ENCODE measurements at places on chromosomes 3 and 15.

GRCh38 chr3:127768346-127769008 lies 53.8 kb downstream of the MGLL start:
- DNase-seq: no peak

GRCh38 chr3:9791127-9791526 lies 1.1 kb downstream of the TADA3 start:
- DNase-seq: no peak

DNA sequence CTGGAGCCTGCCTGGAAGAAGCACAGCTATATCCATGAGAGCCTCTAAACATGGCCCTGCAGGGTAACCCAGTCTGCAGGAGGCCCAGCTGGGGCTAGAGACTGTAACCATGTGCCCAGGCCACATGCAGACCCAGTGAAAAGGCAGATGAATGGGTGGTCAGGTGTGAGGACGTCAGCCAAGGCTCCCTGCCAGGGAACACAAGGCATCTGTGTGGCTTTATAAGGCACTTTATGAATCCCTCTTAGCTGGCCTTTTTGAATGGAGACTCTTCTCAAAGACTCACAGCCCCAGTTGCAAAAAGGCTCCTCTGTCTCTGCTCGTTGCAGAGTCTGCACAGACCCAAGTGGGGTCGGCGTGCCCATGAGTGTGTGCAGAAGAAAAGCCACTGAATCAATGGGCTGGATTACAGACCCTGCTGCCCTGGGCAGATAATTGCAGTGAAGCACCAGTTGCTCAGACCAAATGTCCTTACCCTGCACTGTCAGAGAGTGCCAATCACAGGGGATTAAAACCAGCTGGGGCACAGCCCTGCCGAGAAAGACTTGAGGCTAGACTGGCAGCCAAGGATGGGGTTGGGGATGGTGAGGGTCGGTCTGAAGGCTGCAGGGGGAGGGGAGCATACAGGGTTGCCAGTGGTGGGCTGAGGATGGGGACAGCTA lies 154.2 kb downstream of the RAB11A start:
- DNase-seq: no peak

GRCh38 chr3:42702066-42702951 lies at the start of gene HHATL:
Gene HHATL (minus strand): TSS chr3:42702798. CDS start chr3:42700826, 1,972 bp downstream.
- DNase-seq: no peak

DNA sequence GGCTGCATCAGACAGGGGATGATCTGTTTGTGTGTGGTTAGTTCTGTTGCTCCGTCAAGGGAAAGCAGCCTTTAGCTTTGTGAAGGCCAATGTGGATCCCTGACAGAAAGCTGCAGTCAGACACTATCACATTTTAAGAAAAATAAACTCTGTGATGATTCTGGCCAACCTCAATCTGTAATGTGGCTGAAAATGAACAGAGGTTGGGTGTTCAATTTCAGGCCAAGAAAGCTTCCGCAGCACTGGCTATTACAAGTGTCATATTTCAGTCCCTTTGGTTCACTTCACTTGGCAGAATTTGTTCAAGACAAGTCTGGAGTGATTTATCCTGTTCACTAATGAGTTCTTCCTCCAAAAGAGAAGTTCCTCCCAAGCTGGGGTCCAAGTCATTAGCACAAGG lies 571.8 kb upstream of the IL12A start:
- DNase-seq: no peak

- no peak for DNase-seq
Observed at GRCh38 chr3:40079203-40079846, 230.2 kb upstream of the EIF1B start.

GRCh38 chr3:55484801-55485791 lies 2.0 kb downstream of the WNT5A start:
- peak; percentile 8 for DNase-seq

GRCh38 chr15:99123713-99124451 lies 19.0 kb downstream of the SYNM start:
- DNase-seq: no peak

DNA sequence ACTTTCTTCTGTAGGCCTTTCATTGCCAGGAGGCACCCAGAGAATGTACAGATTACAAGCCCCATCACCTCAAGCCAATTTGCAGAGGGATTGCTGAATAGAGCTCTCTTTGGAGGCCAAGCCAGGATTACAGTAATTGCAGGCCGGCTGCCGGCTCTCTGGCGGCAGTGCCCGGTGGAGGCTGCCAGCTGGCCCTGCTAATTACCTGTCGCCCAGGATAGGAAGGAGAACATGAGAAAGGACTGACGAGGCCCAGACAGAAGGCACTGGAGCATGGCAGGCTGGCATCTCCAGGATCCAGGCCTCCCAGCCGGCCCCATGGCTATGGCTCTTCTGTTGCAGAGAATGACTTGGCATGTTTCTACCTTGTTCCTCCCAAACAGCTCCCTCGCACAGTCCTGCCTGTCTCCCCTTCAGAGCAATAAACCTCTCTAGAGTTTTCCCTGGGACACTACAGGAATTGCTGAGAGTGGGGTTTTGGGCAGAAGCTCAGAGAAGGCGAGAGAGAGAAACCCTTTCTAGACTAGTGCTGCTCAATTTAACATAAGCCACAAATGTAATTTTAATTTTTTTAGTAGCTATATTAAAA lies 273.6 kb upstream of the PROK2 start:
- DNase-seq: no peak

DNA sequence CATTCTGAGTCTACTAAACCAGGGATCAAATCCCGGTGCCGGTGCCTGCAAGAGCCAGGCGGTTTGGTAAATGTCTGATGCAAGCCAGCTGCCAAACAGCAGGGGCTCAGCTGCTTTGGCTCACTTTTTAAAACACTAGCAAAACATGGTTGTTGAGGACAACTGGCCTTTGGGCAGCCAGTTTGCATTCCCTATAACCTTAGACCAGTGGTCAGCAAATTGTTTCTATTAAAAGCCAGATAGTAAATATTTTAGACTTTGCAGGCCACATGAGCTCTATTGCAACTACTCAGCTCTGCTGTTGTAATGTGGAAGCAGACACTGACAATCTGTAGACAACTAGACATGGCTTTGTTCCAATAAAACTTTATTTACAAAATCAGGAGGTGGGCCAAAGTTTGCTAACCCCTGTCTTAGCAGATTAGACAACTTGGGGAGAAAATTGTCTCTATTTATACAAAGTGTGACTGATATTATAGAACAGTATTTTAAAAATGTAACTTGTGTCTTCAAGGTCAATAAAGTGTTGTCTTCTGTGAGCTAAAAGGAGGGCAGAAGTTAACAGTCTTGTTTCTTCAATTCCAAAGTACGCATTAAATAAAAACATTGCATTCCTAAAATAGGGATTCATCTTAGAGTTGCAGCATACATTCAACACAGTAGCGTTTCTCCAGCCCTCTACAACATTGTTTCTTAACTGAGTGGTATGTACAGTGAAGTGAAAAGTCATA lies 67.6 kb downstream of the SSUH2 start:
- DNase-seq: no peak

DNA sequence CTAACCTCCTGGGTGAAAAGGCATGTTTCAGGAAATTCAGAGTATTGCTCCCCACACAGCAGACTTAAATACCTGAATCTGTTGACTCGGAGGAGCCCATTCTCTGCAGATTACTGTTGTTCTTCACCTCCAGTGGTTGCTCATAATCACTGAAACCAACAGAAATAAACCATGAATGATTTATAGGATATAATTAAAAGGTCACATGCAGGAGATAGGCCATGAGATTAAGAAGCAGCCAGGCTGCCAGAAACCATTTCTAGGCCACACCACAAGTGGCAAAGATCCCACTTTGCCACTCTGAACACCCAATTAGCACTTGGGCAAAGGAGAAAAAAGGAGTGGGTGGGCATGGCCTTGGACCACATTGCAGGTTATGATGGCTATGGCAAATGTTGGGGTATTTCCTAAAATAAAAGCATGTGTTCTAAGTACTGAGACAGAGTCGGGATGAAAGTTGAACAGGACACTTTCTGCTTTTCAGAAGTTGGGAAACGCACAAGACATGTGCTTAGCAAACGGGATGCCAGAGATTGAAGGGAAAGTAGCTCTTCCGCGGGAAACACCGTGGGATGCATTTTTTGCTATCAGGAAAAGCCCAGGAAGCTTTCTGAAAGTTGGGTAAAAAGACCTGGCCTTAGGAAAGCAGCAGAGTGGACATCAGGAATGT lies 1.5 kb downstream of the CDC25A start:
- no peak for DNase-seq

DNA sequence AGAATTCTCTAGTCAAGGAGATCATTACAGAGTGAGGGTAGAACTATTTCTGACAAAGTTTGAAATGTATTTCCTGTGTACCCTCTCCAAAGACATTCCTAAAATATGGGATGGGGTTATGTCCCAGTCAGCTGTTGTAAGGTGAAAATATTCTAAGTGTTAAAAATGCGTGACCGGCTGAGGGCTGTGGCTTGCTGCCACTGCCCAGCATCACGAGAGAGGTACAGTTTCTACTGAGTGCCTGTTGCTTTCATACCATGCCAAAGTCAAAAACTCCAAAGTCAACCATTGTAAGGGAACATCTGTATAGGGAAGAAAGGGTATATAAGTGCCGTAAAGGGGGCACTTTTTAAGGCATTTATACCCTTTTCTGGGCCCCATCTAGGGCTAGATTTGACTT lies 30.9 kb downstream of the MAP6D1 start:
- DNase-seq: no peak

- DNase-seq: no peak
Observed at GRCh38 chr3:4043867-4044575, 244.8 kb downstream of the LRRN1 start.

GRCh38 chr3:6264906-6265305 lies 596.0 kb upstream of the GRM7 start:
- DNase-seq: no peak

DNA sequence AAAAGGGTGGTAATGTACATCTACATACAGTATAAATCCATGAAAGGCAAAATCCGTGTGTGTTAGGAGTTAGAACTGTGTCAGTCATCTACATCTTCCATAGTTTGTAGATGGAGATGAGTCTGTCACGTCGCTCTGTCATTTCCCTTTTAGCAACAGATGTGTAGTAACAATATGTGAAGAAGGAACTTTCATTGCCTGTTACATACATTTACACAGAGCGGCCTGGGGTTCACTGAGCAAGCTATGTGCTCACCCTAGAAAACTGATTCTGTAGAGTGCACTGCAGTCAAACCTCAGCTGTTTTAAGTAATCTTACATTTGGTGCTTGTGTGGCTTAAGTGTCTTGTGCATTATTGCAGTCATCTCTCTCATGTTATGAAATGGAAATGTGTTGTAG lies 41.6 kb upstream of the AP3B2 start:
- DNase-seq: no peak

DNA sequence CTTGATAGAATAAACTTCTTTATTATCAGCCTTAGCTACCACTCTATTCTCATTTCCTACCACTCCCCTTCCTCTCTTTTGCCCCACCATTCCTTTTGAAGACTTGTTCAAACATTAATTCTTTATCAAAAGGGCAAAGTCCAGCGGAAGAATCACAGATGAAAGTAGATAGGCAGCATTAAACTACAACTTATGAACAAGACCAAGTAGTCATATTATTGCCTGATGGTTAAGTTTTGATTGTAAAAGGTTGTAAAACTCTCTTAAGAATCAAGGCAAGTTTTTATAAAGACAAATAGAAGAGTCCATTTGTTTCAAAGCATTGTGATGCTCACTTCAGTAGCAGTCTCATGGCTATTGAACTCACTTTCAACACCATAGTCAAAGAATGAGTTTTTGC lies 22.4 kb upstream of the TGFBR2 start:
- no peak for DNase-seq

DNA sequence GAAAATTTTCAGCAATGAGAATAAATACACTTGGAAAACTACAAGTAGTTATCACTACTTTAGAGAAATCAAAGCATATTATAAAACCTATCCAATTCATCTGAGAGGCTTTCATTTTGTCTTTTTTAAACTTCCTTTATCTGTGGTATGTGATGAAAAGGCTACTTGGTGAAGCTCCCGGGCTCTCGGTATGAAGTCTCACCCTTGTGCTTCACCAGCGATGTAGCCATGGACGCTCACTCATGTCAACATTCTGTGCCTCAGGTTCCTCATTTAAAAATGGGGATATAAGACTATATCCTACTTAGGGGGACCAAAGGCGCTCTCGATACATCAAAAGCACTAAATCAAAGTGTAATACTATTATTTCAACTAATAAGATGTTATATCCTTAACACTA lies 14.9 kb downstream of the SATB1 start:
- DNase-seq: no peak

- no peak for DNase-seq
Observed at GRCh38 chr15:57329582-57330367, 46.5 kb upstream of the CGNL1 start.

DNA sequence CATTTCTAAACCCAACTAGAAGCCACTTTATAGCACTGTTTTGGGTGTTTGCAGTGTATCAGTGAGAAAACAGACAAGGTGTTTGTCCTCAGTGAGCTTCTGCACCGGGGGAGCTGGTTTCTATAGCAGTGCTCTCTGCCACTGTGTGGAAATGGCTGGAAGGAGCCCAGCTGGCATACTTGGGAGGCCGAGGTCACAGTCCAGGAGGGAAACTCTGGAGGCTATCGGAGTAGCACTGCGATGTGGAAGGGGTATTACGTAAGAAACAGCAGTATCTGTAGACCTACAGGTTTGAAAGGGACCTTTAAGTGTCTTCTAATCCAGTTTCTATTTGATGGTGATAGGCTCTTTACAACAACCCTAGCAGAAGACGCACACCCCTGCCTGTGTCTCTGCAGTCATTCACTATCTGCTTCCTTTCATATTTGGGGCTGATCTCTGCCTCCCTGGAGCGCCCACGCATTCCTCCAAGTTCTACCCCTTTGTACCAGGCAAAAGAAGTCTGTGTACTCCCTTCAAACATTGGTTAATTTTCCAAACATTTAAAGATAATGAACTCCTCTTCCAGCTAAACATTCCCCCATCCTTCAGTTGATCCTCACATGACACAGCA lies 87.4 kb upstream of the ADAMTS17 start:
- no peak for DNase-seq

DNA sequence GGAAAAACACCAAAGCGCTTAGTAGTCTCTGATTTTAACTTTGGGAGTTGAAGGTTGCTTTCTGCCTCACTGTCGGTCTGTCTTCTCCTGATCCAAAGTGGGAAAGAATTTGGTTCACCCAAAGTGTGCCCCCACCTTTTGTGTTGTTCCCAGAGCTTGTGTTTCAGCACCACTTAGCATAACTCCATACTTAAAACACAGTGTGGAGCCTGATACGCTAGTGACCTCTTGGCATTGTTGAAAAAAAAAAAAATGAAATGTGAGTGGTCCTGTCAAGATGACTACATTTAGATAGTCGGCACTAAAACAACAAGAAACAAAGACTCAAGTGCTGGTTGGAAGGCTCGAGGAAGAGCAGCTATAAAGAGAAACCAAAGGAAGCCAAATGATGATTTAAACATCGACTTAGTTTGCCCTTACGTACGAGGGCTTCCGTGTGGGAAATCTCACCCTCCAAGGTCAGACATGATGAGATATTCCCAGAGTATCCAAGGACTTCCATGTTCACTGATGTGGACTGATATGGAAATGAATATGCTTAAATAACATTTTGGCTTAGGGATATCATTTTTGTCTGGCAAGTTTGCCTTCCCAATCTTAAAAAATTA lies 178.8 kb downstream of the MEIS2 start:
- no peak for DNase-seq

DNA sequence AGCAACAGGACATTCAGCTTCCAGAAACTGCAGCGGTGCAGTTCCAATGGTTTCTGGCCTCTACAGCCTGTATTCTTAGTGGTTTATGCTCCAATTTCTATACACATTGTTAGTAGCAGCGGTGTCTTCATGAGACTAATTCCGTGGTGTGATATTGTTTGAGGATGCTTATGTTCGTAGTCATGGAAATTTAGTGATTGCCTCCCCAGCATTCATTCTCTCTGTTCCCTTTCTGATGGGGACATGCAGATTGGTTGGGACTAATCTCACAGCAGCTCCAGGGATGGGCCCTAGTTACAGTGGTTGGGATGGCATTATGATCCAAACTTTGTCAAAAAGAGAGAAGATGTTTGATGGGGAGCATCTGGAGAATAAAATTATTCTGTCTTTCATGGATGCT lies 208.6 kb downstream of the CD47 start:
- DNase-seq: no peak
